Glutamatergic neuron (in vitro differentiated cells): ENCODE measurements at places on chromosomes 16 and 17. TPM values are rescaled to one million over a fixed set of nuclear protein-coding genes. Genes with fewer than 3 reads are reported as not detected.

DNA sequence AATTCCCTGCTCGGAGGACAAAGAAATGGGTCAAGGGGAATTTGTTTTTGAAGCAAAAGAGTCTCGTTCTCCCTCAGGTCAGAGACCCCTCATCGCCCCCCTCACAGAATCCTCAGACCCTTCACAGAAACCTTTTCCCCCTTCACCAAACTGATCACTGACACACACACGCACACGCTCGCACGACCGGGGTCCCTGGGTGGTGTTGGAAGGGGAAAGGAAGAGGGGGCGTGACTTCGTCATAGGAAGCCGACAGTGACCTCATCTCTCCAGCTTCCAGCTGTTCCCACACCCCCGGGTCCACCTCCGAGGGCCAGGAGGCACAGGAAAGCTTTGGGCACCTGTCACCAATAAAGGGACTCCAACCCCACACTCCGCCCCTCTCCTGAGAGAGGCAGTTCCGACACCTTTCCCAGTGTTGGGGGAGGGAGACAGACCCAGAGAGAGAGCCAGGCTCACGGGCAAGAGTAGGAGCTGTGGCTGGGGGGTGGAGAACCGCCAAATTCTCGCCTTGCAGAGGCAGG lies 1.2 kb downstream of the ASGR1 start:
- H3K27ac ChIP-seq = no peak overlapping the region
- H3K36me3 ChIP-seq = no peaks in the 10 kb centered on the region
- no peak overlapping the region for H3K4me3 ChIP-seq
- H3K27me3 ChIP-seq = peaks cover 7% of the 10 kb centered on the region
- peaks cover 7% of the 10 kb centered on the region for H3K4me1 ChIP-seq

DNA sequence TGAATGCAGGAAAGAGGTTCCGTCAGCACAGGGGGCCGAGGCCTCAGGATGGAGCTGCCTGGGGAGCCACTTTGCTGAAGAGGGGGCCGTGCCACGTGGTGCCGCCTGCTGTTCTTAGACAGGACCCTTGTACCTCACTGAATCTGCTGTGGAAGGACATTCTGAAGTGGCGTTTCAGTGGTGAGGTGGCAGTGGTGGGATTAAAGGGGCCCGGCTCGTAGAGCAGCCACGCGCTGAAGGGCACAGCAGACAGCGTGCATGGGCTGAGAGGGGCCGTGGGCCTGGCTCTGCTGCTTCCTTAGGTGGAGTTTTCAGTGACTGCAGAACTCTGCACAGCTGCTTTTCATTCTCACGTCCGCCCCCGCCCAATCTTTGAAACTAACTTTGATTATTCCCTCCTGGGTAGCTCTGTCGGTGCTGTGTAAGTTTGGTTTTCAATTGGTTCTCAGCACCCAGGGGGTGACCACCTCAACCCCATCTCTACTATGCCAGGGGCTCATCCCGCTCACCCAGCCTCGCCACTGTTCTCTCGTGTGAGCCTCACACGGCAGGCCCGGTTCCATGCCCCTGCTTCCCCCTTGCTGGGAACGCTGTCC lies 70.3 kb downstream of the SEC14L1 start:
- peaks cover 5% of the 10 kb centered on the region for H3K27me3 ChIP-seq
- H3K4me3 ChIP-seq = no peak overlapping the region
- peaks cover 4% of the 10 kb centered on the region for H3K4me1 ChIP-seq
- no peak for DNase-seq
- no peak overlapping the region for H3K27ac ChIP-seq

GRCh38 chr16:89922477-89922883 lies 662 bp upstream of the TUBB3 start:
- peaks cover 34% of the 10 kb centered on the region for H3K27me3 ChIP-seq
- no peaks in the 10 kb centered on the region for H3K36me3 ChIP-seq
- H3K4me1 ChIP-seq = peaks cover 5% of the 10 kb centered on the region
- H3K27ac ChIP-seq = peak overlapping the region; percentile 100
- DNase-seq = peak; percentile 95
- peak overlapping the region; percentile 98 for H3K4me3 ChIP-seq

DNA sequence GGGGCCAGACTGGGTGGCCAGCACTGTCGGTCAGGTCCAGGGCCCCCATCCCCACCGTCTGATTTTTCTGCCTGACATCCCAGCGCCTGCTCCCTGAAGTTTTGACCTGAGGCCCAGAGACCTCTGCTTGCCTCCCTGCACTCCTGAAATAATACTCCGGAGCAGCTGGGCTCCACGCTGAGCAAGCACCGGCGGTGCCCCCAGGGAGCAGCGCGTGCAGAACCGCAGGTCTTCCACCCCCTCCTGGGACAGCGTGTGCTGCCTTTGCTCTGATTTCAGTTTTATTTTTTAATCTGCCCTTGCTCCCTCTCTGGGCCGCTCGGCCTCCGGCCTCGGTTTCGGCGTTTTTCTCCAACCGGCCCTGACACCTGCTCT lies 132.4 kb upstream of the GSE1 start:
- no peak for DNase-seq
- H3K36me3 ChIP-seq = no peaks in the 10 kb centered on the region
- peaks cover 30% of the 10 kb centered on the region for H3K4me1 ChIP-seq
- H3K4me3 ChIP-seq = peak overlapping the region; percentile 8
- H3K27me3 ChIP-seq = peaks cover 14% of the 10 kb centered on the region
- peak overlapping the region; percentile 92 for H3K27ac ChIP-seq

DNA sequence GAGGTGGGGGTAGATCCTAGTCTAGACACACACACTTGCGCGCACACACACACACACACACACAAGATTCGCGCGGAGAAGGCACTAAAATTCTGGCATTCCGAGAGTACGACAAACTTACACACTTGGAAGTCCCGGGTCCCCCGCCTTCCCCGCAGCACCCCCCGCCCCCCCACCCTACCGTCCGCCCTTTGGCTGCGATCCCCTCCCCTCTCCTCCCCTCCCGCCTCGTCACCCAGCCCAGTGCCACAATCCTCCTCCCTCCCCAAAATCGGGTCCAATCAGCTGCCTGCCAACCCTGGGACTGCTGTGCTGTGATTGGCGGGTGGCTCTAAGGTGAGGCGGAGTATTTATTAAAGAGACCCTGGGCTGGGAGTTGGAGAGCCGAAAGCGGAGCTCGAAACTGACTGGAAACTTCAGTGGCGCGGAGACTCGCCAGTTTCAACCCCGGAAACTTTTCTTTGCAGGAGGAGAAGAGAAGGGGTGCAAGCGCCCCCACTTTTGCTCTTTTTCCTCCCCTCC lies at the start of gene SOX9:
TSS of gene SOX9 (plus strand) at position 379 of the 522 bp plus-strand sequence. CDS start 372 bp downstream, outside the sequence.
- H3K27me3 ChIP-seq = peaks cover 31% of the 10 kb centered on the region
- peaks cover 4% of the 10 kb centered on the region for H3K36me3 ChIP-seq
- DNase-seq = peak; percentile 42
- peak within 1 kb of the TSS; percentile 85 for H3K4me3 ChIP-seq
- H3K27ac ChIP-seq = no peak within 1 kb of the TSS

CCL8 gene
- total RNA-seq = not detected

GRCh38 chr17:32006957-32007462 lies at the start of gene LRRC37B:
Gene LRRC37B (plus strand): TSS chr17:32007383. CDS start chr17:32021393, 14,010 bp downstream.
- H3K36me3 ChIP-seq = no peaks in the 10 kb centered on the region
- peak; percentile 92 for DNase-seq
- H3K4me1 ChIP-seq = peaks cover 2% of the 10 kb centered on the region
- peak within 1 kb of the TSS; percentile 69 for H3K27ac ChIP-seq
- H3K4me3 ChIP-seq = peak within 1 kb of the TSS; percentile 89
- no peaks in the 10 kb centered on the region for H3K27me3 ChIP-seq

ASPA gene
- total RNA-seq = not detected
